ENCODE measurements at places on chromosomes 6 and 20. TPM values are rescaled to one million over a fixed set of nuclear protein-coding genes. Genes with fewer than 3 reads are reported as not detected.

GGTLC1 gene
- not detected for polyA plus RNA-seq

POM121L2 gene
- not detected for polyA plus RNA-seq

OGFRL1 gene
- 6.0 TPM for polyA plus RNA-seq

MLIP gene
- 1.2 TPM for polyA plus RNA-seq

FERMT1 gene
- polyA plus RNA-seq: 31.5 TPM

ZNF311 gene
- 1.4 TPM for polyA plus RNA-seq

CST7 gene
- polyA plus RNA-seq: 4.2 TPM

POLH gene
- polyA plus RNA-seq: 6.5 TPM

SEMG1 gene
- polyA plus RNA-seq: not detected

CGA gene
- not detected for polyA plus RNA-seq

IL17A gene
- 0.39 TPM for polyA plus RNA-seq

OR2B6 gene
- 0.12 TPM for polyA plus RNA-seq

MYB gene
- polyA plus RNA-seq: 22.0 TPM

CPNE5 gene
- polyA plus RNA-seq: 11.6 TPM

TFAP2D gene
- polyA plus RNA-seq: not detected

GATA5 gene
- polyA plus RNA-seq: not detected

TNFRSF21 gene
- 34.0 TPM for polyA plus RNA-seq

SLC17A1 gene
- polyA plus RNA-seq: 0.04 TPM

KCNK17 gene
- not detected for polyA plus RNA-seq

OPN5 gene
- polyA plus RNA-seq: not detected

CALHM5 gene
- 0.60 TPM for polyA plus RNA-seq

TGM2 gene
- 7.2 TPM for polyA plus RNA-seq

POU3F2 gene
- not detected for polyA plus RNA-seq

BMP7 gene
- polyA plus RNA-seq: under 0.01 TPM

PCK1 gene
- 85.9 TPM for polyA plus RNA-seq

NKX2-2 gene
- polyA plus RNA-seq: 0.23 TPM

NKAPL gene
- polyA plus RNA-seq: 0.55 TPM

GPR6 gene
- polyA plus RNA-seq: not detected

DLK2 gene
- not detected for polyA plus RNA-seq

SIRPB2 gene
- 2.5 TPM for polyA plus RNA-seq

PAK5 gene
- polyA plus RNA-seq: not detected

GINS1 gene
- 1.2 TPM for polyA plus RNA-seq

LAMP5 gene
- 0.80 TPM for polyA plus RNA-seq

GPX5 gene
- not detected for polyA plus RNA-seq

C6orf141 gene
- 3.9 TPM for polyA plus RNA-seq

SIM1 gene
- polyA plus RNA-seq: not detected

YIPF3 gene
- polyA plus RNA-seq: 35.4 TPM

ID4 gene
- polyA plus RNA-seq: 4.2 TPM

ACSS1 gene
- 20.1 TPM for polyA plus RNA-seq

BHLHE23 gene
- not detected for polyA plus RNA-seq

SLC44A4 gene
- polyA plus RNA-seq: 78.1 TPM

PEX7 gene
- polyA plus RNA-seq: 15.0 TPM

CST2 gene
- not detected for polyA plus RNA-seq

AAR2 gene
- 22.7 TPM for polyA plus RNA-seq

BMP5 gene
- 2.4 TPM for polyA plus RNA-seq

PCSK2 gene
- polyA plus RNA-seq: not detected

RIN2 gene
- 16.7 TPM for polyA plus RNA-seq
